ENCODE measurements at places on chromosomes 7 and 10.

- DNase-seq, result no peak
Measured at GRCh38 chr7:26005683-26006410, 146.2 kb upstream of the NFE2L3 start.

- DNase-seq, result no peak
Measured at GRCh38 chr7:4607311-4607729, 74.8 kb upstream of the FOXK1 start.

DNA sequence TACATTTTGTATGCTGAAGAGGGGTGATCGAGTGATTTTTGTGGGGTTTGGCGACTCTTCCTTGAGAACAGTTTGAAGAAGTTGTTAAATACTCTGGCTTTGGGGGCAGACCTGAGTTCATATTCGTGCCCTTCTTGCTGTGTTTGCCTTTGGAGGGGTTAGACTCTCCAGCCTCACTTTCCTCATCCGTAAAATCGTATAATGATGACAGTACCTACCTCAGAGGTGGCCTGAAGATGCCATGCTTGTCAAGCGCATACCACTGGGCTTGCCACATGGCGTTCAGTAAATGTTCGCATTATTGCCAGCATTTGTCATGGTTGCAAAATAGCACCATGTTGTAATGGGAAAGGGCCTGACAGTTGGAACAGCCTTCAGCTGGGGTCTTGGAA is 1.3 kb downstream of the STK17A start:
- peak; percentile 70 for DNase-seq

DNA sequence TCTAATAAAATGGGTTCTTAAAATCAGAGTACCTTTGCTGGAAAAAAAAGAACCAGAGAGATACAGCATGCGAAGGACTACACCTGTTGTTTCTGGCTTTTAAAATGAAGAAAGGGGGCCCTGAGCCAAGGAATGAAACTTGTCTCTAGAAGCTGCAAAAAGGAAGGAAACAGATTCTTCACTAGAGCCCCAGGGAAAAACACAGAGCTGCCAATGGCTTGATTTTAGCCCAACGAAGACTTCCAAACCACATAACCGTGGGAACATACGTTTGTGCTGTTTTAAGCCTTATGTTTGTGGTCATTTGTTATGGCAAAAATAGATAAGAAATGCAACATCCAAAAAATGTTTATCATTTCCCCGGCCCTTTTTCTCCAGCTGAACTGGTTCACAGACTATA is 780.0 kb downstream of the SORCS1 start:
- no peak for DNase-seq

DNA sequence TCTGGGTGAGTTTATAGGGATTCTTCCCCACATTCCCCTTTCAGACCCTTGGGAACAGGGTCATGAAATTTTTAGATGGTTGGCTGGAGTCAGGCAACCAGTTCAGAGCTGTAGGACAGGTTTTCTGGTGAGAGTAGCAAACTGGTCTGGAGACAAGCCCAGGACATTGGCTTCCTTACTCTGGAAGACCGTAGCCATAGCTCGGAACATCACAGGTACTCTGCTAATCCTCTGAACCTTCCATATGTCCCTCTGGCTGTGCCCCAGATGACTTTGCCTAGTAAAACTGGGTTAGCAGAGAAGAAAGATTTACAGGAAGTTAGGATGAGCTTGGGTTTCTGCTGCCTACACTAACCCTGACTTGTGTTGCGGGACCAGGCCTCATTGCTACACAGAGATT is 104.5 kb upstream of the MKLN1 start:
- no peak for DNase-seq

DNA sequence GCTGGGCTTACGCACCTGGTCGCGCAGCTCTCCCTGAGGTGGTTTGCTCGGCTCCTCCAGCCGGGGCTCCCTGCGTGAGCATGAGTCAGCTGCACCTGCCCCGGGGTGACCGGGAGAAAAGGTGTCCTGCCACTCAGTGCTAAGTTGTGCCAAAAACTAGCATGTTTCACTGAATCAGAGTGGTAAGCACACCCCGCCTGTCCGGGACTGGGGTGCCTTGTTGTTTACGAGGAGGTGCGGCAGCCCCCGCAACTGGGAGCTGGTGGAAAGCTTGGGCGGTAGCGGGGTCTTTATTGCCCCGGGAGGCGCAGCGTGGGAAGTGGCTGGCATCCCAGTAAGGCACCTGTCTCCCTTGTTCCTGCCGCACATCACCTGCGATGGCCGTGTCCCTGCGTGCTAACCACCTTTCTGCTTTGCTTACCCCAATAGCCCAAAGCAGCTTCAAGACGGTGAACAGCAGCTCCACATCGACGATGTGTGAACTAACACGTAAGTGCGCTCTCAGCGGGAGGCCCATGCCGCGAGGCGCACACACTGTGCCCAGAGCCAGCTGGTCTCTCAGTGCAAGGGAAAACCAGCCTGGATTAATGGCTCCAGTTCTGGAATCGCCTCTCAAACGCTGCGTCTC is 506.6 kb upstream of the FOXK1 start:
- DNase-seq, result no peak

GRCh38 chr7:8035647-8036518 is 67.3 kb downstream of the GLCCI1 start:
- DNase-seq, result no peak

DNA sequence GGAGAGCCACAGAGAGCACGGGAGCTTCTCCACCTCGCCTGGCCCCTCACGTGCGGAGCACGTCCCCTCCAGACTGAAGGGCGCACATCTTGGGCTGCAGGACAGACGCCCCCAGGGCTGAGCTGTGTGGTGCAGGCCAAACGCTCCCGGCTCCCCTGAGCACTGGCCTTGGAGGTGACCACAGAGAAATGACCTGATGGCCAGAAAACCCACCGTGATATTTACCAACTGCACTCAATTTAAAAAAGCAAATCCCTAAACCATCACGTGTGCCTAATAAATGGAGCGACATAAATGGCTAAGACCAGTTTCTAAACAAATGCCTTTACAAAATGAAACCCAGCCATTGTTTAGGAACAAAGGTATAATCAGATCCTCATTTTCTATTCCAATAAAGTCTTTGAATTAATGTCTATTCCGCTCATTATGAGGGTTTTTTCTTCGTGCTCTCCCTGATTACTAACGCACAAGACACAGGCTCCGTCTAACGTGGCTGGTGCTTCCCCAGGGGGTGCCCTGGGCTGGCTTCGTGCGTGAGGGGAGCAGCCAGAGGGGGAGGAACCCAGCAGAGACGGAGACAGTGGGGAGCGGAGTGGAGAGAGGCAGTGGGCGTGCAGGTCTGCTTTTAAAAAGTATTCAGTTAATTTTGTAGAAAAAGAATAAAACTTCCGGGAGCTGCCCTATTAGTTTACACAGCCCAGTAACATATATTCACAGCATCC is 190.3 kb downstream of the DNAJB6 start:
- no peak for DNase-seq

DNA sequence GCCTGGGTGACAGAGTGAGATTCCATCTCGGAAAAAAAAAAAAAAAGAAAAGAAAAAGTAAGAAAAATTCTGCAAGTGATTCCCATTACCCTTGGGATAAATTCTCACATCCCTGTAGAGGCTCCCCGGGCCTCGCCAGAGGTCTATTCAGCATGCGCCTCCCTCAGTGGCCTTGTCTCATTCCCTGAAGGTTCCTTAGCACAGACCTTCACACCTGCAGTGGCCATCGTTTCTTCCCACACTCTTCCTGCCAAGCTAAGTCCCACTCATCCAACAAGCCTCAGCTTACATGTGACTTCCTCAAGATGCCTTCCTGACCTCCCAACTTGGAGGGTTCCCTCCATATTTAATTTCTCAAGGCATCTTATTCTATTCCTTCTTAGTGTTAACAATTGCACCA is 20.9 kb upstream of the BAG3 start:
- no peak for DNase-seq

- no peak for DNase-seq
Measured at GRCh38 chr7:27143023-27143949, at the start of gene HOXA5. HOXA5 (minus strand) TSS chr7:27143681; CDS start chr7:27143607, 74 bp downstream.

GRCh38 chr10:73759512-73760115 is 15.4 kb downstream of the SEC24C start:
- DNase-seq, result peak; percentile 70

DNA sequence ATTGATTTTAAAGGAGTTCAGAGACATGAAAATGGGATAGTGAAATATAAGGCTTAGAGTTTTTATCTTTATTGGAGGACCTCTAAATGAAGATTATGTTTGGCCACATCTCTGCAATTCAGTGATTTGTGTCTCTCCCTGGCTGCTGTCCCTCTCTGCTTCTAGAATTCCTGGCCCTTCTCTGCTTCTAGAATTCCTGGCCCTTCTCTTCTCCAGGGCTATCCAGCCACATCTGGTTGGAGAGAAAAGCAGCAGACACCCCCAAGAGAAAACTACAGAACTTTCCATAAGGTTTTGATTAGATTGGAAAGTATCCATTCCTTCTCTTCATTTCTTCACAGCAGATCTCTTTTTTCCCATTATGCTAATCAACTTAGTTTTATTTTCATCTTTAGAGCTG is 135.5 kb downstream of the NPY start:
- DNase-seq, result no peak

DNA sequence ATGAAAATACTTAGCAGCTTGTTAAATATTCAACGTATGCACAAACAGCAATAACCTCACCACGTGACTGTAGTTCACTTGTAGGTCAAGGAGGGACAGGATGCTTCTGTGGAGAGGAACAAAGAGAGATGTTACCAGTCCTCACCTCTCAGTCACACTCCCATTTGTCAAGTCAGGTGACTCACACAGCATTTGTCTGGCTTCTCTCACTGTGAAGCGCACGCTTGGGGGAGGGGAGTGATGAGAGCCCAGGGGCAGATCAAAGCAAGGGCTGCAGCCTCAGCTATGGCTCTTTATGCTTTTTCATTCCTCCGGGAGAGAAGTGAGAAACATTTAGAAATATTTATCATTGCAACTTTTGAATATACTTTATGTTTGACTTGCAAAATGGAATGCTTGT is 2.9 kb upstream of the RBM20 start:
- DNase-seq, result peak; percentile 32

DNA sequence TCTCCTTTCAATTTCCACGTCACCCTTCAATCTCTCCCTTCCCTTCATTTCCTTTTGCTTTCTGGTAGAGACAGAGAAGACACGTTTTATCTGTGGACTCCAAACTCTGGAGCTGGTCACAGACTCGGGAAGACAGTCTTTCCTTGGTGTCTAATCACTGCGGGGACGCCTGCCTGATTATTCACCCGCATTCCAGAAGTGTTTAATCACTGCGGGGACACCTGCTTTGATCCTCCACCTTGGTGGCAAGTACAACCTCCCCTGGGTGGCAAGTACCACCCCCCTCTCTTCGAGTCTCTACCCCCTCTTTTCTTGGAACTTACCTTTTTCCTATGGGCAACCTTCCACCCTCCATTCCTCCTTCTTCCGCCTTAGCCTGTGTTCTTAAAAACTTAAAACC is 15.3 kb upstream of the LRRC61 start:
- no peak for DNase-seq

- no peak for DNase-seq
Measured at GRCh38 chr7:20104696-20105095, 112.5 kb downstream of the MACC1 start.

DNA sequence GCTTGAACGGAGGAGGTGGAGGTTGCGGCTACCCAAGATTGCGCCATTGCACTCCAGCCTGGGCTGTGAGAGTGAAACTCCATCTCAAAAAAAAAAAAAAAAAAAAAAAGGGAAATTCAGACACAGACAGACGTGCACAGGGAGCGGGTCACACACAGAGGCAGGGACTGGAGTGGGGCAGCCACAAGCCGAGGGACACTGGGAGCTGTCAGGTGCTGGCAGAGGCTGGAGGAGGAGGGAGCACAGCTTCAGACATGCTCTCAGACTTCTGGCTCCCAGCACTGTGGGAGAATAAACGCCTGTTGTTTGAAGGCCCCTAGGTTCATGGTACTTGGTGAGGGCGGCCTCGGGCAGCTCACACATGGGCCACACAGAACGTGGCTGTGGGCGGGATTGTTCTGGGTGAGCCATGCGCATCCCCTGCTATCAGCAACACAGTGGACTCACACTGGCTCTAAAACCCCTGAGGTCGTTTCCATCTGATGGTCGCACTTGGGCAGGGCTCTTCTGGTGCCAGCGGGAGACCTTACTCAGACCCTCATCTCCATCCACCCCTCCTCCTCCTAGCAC is 375.9 kb downstream of the DNAJB6 start:
- DNase-seq, result no peak

DNA sequence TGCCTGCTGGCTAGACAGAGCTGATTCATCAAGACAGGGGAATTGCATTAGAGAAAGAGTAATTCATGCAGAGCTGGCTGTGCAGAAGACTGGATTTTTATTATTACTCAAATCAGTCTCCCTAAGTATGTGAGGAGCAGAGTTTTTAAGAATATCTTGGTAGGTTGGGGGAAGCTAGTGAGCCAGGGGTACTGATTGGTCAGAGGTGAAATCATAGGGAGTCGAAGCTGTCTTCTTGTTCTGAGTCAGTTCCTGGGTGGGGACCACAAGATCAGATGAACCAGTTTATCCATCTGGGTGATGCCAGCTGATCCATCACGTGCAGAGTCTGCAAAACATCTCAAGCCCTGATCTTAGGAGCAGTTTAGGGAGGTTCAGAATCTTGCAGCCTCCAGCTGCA is 39.8 kb downstream of the FOXI2 start:
- no peak for DNase-seq

GRCh38 chr7:51619880-51620279 is 303.3 kb upstream of the COBL start:
- no peak for DNase-seq

DNA sequence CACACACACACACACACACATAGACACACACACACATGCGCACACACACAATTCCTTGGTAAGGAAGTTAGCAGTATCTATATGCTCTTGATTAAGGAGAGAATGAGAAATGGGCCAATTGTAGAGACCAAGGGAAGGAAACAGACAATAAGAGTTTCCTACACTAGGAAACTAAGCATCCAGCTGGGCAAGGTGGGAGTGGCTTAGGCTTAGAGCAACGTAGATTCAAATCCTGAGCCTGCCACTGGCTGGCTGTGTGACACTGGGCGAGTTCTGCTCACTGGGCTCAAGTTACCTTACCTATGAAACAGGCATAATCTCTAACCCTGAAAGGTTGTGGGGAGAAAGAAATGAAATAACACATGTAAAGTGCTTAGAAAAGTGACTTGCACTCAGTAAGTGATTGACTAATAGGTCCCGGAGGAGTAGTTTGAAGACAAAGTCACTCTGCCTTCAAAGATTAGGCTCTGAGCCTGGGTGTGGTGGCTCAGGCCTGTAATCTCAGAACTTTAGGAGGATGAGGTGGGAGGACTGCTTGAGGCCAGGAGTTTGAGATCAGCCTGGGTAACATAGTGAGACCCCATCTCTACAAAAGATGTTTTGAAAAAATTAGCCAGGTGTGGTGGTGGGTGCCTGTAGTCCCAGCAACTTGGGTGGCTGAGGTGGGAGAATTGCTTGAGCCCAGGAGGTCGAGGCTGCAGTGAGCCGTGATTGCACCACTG is 701.4 kb downstream of the PARD3 start:
- DNase-seq, result no peak

DNA sequence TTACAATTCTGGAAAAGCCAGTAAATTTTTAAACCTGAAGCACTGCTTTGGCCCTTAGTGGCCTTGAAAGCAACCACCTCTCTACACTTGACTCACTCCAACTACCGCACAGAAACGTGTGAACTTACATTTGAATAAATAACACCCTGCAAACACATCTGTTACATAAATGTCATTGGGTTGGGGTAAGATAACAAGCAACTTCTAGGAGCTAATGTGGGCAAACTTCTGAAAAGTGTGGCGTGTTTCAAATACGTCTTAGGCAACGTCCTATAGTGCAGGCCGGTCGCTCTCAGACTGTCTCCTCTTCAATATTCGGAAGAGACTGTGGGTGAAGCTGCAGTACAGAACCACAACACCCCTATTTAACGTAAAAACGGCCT is 474 bp downstream of the ORC5 start:
- peak; percentile 48 for DNase-seq

- no peak for DNase-seq
Measured at GRCh38 chr7:10222976-10223375, 750.7 kb upstream of the PHF14 start.
